Effector CD8-positive, alpha-beta T cell (primary cell): ENCODE measurements at places on chromosomes 5 and 9.
A peak's percentile ranks its signal among the peaks of the same experiment; 100 is the strongest.

- no peak for DNase-seq
Observed at GRCh38 chr9:134570711-134571325, 70.8 kb upstream of the COL5A1 start.

- no peak for DNase-seq
Observed at GRCh38 chr5:14039576-14039975, 95.1 kb upstream of the DNAH5 start.

DNA sequence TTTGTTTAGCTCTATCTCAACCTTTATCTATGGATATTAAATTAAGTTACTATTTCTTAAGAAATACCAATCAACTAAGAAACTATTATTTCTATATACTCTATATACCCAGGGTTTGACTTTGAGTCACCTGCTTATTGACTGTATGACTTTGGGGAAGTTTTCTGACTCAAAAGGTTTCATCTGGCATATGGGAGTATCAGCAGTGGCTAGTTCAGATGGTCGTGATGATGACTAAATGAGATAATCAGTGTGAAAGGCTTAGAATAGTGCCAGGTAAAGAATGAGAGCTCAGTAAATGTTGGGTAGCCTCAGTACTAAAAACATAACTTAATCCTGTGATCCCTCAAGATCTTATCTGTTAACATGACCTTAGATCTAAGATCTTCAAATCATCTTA lies 179.7 kb upstream of the ISL1 start:
- no peak for DNase-seq

- DNase-seq = no peak
Observed at GRCh38 chr9:128771094-128771721, 519 bp downstream of the ZER1 start.

DNA sequence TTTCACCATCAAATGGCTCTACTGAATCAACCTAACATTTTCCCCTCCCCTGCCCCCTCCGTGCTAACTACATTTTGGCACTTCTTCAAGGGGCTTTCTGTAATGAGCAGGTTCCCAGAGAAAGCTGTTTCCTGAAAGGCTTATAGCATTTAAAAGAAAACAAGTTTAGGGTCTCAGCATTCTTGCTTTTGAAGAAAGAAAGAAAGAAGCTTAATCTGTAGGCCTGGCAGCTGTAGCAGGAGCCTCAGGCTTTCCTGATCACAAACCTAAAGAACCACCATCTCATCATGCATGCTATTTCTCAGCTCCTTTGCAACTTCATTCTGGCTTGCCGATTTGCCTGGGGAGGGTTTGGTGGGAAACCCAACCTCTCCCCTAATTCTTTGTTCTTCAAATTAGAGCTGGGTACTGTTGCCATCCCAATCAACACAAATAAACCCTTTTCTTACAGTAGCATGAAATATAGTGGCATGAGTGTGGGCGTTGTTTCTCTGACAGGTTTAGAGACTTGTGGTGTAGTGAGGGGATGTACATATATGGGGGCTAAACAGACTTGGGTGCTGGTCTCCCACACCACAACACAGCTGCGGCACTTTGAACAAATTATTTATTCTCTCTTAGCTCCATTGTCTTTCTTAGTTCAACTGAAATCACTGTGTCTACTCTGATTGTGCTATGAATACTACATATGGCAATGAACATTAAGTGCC lies 160.5 kb upstream of the TNC start:
- no peak for DNase-seq

- DNase-seq = no peak
Observed at GRCh38 chr5:171258737-171259415, 50.2 kb upstream of the TLX3 start.

DNA sequence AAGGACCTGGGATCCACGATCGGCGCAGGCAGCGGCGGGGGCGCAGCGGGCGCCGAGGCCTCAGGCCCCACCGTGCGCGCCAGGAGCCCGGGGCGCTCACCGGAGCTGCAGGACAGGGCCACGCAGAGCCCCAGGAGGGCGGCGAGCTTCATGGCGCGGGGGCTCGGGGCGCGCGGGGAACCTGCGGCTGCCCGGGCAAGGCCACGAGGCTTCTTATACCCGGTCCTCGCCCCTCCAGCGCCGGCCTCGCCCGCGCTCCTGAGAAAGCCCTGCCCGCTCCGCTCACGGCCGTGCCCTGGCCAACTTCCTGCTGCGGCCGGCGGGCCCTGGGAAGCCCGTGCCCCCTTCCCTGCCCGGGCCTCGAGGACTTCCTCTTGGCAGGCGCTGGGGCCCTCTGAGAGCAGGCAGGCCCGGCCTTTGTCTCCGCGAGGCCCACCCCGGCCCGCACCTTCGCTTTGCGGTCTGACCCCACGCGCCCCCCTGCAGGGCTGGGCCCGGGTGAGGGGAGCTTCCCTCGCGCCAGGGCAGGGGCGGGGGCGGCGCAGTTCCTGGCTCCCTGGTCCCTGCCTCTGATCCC lies at the start of gene SCGB3A1:
SCGB3A1 (minus strand) TSS at position 189 of the 577 bp plus-strand sequence; CDS start at position 152, 37 bp downstream.
- no peak for DNase-seq

GRCh38 chr5:51567636-51568035 lies 184.4 kb downstream of the ISL1 start:
- DNase-seq = no peak

DNA sequence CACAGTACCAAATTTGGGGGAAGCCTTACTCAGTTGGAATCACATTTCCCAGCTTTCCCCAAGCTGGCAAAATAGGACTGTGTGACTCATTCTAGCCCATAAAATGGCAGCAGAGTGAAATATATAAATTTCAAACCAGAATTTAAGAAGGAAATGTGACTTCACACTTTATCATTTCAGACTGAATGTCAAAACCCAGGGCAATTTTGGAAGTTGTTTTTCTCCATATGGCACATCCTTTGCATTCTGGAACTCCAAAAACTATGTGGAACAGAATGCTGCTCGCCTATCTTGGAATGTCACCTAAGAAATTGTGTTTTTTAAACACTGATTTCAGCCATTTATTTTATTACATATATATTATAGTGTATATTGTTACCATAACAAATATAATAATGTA lies 424.7 kb upstream of the ST8SIA4 start:
- DNase-seq = no peak

GRCh38 chr9:100317706-100318105 lies 35.0 kb downstream of the TEX10 start:
- DNase-seq = no peak

DNA sequence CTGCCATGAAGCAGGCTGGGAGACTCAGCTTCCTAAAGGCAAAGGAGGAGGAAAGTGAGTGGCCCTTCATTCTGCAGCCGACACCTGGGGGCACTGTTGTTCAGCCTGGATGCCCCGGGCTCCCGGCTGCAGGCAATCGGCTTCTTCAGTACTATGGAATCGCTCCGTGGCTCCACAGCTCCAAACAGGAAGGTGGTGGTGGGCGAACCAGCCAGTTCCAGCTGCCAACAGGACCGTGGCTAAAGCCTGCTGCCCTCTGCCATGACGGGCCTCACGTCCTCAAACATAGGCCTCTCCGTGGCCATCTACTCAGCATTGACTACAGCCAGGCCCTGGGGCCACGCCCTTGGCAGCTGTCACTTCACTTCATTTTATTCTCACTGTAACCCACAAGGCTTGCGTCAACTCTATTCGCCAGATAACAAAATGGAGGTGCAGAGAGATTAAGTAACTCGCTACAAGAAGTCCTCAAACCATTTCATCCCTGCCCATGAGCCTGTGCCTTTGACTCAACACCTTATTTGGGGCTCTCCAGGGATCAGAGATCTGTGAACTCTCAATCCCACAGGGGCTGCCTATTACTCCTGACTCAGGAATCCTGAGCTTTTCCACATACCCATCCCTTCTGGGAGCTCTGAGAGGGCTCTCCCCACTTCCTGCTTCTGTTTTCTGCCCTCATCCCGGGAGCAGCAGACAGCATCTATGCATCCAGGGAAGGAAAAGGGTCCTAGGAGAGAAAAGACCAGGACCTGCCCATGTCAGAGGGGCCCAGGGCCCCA lies 38.0 kb downstream of the PAX5 start:
- DNase-seq = peak; percentile 17

GRCh38 chr5:218457-219291 lies 554 bp downstream of the SDHA start:
- DNase-seq = peak; percentile 20

- no peak for DNase-seq
Observed at GRCh38 chr5:133441166-133441815, 171.1 kb downstream of the FSTL4 start.

DNA sequence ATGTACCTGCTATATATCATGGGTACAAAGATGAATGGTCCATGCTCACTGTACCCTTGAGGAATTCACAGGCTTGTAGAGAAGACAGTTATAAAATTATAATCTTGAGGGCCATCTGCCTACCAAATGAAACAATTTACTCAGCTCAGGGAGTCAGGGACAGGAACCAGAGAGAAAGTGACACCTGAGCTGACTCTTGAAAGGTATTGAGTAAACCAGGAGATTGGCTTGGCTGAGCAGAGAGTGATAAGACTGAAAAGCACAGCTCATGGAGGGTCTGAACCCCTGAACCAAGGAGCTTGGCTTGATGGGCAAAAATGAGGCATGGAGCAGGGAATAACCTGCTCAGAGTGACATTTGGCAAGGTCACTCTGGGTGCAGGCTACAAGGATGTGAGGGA lies 147.3 kb downstream of the FAM114A2 start:
- no peak for DNase-seq

DNA sequence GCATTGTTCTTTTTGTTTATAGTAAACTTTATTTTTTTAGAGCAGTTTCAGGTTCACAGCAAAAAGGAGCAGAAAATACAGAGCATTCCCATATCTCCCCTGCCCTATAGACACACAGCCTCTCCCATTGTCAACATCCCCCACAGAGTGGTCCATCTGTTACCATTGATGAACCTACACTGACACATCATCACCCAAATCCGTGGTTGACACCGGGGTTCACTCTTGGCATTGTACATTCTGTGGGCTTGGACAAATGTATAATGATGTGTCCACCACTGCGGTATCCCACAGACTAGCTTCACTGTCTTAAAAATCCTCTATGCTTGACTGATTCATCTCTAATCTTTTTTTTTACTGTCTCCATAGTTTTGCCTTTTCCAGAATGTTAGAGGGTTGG lies 120.7 kb upstream of the SPATA31C2 start:
- DNase-seq = no peak

- no peak for DNase-seq
Observed at GRCh38 chr5:14266686-14267085, 123.5 kb downstream of the TRIO start.

GRCh38 chr9:19424176-19424779 lies 15.5 kb downstream of the ACER2 start:
- DNase-seq = no peak

DNA sequence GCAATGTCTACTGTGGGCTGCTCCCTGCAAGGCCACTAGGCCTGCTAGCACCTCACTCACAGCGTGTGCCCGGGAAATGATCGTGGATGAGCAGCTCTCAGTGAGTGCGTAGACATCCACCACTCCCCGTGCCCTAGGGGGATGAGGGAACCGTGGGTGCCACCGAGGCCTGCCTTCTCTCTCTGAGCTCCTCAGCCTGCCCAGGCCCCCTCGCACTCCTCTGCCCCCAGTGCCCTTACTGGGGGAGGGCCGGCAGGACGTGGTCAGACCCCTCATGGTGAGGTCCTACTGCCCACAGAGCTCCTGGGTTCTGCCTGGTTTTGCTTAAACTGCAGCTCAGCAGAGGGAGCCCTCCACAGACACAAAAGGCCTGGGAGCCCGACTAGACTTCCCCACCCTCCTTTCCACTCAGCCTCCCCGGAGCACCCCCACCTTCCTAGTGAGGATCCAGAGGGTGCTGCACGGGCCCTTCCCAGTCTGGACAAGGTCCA lies 220.0 kb downstream of the CACNA1B start:
- no peak for DNase-seq

DNA sequence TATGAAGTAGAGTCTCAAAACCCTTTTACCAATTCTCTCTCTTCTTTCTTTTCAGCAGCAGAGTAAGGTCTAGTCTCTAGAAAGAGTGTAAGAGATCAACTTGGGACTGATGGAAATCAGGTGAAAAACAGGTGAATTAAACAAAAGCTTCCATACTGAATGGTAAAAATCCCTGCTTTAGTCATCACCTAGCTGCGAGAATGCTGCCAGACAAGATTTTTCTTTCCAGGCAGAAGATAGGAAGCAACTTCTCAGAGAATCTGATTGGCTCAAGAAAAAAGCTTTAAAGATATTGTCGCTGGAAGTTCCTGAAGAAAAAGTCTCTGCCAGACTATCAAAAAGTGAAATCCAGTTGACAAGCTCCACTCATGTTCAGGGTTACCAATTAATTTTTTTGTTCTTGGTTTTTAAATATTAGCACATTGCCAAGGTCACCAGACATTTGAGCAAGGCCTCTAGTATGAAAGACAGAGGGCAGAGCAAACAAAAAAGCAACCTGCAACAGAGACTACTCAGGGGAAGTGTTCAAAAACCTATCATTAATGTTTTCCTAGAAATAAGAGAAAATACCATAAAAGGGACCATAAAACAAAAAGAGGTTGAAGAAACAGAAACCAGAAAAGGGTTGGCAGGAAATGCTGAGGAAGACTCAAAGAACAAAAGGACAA lies 9.3 kb downstream of the CDO1 start:
- no peak for DNase-seq

- no peak for DNase-seq
Observed at GRCh38 chr5:58927938-58928337, 345.1 kb downstream of the RAB3C start.

DNA sequence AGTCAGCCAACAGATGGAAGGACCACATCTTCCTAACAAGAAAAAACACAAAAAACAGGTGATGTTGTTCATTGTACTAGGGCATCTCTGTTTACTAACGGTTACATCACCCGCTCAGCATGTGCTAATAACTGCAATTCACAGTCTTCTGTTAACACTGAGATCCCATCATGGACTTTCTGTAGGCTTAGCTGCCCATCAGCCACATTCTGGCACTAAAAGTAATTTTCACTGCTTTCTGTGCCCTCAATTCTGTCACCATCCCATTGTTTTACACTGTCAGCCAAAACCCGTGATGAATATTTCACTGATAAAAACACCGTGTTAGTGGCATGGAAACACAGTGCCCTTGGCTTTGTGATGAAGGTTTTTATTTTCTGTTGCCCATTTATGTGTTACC lies 64.6 kb downstream of the CAST start:
- DNase-seq = no peak

GRCh38 chr5:32574540-32575175 lies 10.7 kb upstream of the SUB1 start:
- no peak for DNase-seq

DNA sequence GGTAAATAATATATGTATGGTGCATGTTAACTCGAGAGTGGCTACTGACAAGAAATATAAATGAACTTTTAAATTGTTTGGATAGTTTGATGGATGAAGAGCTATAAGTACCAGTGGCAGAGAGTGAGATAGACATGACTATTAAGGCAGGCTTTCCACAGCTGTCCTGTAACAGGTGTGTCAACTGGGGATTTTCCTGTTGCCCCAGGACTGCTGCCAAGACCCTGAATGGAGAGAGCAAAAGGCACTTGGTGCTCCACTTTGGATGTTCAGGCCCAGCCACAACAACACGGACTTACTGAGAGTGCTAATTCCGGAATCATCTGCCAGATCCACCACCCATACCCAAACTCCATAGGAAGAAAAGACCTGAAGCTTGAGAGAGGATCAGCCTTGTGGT lies 215.1 kb downstream of the SEC61B start:
- no peak for DNase-seq

GRCh38 chr5:5078009-5078897 lies 61.9 kb upstream of the ADAMTS16 start:
- DNase-seq = no peak
